ENCODE measurements at places on chromosomes 12 and 14. TPM values are rescaled to one million over a fixed set of nuclear protein-coding genes. Genes with fewer than 3 reads are reported as not detected.

Gene ACOT6
- not detected for total RNA-seq

Gene OR6C2
- not detected for total RNA-seq

Gene PRKAG1
- total RNA-seq: 114 TPM

Gene PRH2
- not detected for total RNA-seq

Gene FOXG1
- not detected for total RNA-seq

Gene GNG2
- 38.6 TPM for total RNA-seq

Gene NXPH4
- 0.71 TPM for total RNA-seq

Gene LYZ
- not detected for total RNA-seq

Gene RPS6KA5
- total RNA-seq: 0.29 TPM

Gene PPP1R36
- total RNA-seq: 1.2 TPM
